Upper lobe of right lung (tissue), 1 donor: ENCODE measurements at places on chromosomes 16 and 17. TPM values are rescaled to one million over a fixed set of nuclear protein-coding genes. Genes with fewer than 3 reads are reported as not detected.

GRCh38 chr17:9213303-9213640 lies 192.0 kb downstream of the NTN1 start:
- no peaks in the 10 kb centered on the region for H3K36me3 ChIP-seq
- no peaks in the 10 kb centered on the region for H3K4me1 ChIP-seq
- DNase-seq = no peak

The PLXDC1 gene
- 14.4 TPM for total RNA-seq

GRCh38 chr17:11682646-11683045 lies 84.4 kb downstream of the DNAH9 start:
- no peaks in the 10 kb centered on the region for H3K4me1 ChIP-seq
- H3K27ac ChIP-seq = no peak overlapping the region
- no peaks in the 10 kb centered on the region for H3K36me3 ChIP-seq
- H3K4me3 ChIP-seq = no peak overlapping the region
- no peak for DNase-seq
- no peaks in the 10 kb centered on the region for H3K27me3 ChIP-seq

GRCh38 chr17:5630434-5630833 lies 46.1 kb upstream of the NLRP1 start:
- no peak overlapping the region for H3K27ac ChIP-seq
- no peaks in the 10 kb centered on the region for H3K4me1 ChIP-seq
- DNase-seq = no peak
- H3K4me3 ChIP-seq = no peak overlapping the region
- H3K36me3 ChIP-seq = no peaks in the 10 kb centered on the region
- peaks cover 10% of the 10 kb centered on the region for H3K27me3 ChIP-seq

The TRPV3 gene
- total RNA-seq = 0.26 TPM

The DPEP1 gene
- 3.0 TPM for total RNA-seq

GRCh38 chr17:73614256-73614655 lies 30.0 kb downstream of the SDK2 start:
- no peaks in the 10 kb centered on the region for H3K36me3 ChIP-seq
- H3K27me3 ChIP-seq = no peaks in the 10 kb centered on the region
- no peak for DNase-seq
- no peak overlapping the region for H3K4me3 ChIP-seq
- no peak overlapping the region for H3K27ac ChIP-seq

The TMEM204 gene
- 69.2 TPM for total RNA-seq

GRCh38 chr17:78798695-78799559 lies 16.9 kb upstream of the CYTH1 start:
- no peak overlapping the region for H3K27ac ChIP-seq
- H3K36me3 ChIP-seq = peaks cover 76% of the 10 kb centered on the region
- H3K27me3 ChIP-seq = no peaks in the 10 kb centered on the region
- no peak for DNase-seq

- H3K4me1 ChIP-seq = peaks cover 14% of the 10 kb centered on the region
- no peaks in the 10 kb centered on the region for H3K27me3 ChIP-seq
- no peak for DNase-seq
- H3K36me3 ChIP-seq = peaks cover 8% of the 10 kb centered on the region
Observed at GRCh38 chr16:67104061-67104460, 5.7 kb upstream of the PHAF1 start.

The PPP1R27 gene
- total RNA-seq = not detected

- no peak for DNase-seq
- H3K27me3 ChIP-seq = no peaks in the 10 kb centered on the region
- H3K4me3 ChIP-seq = no peak overlapping the region
- H3K27ac ChIP-seq = no peak overlapping the region
Observed at GRCh38 chr17:31807846-31808245, 51.2 kb downstream of the COPRS start.

DNA sequence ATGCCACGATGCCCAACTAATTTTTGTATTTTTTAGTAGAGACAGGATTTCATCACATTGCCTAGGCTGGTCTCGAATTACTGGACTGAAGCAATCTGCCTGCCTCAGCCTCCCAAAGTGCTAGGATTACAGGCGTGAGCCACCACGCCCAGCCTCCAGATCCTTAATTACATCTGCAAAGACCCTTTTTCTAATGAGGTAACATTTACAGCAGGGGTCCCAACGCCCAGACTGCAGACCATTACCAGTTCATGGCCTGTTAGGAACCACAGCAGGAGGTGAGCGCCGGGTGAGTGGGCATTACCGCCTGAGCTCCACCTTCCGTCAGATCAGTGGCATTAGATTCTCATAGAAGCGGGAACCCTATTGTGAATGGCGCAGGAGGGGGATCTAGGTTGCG lies 4.0 kb upstream of the RAB11FIP4 start:
- DNase-seq = no peak
- H3K27me3 ChIP-seq = peaks cover 30% of the 10 kb centered on the region
- H3K4me1 ChIP-seq = no peaks in the 10 kb centered on the region
- no peak overlapping the region for H3K27ac ChIP-seq
- H3K36me3 ChIP-seq = peaks cover 2% of the 10 kb centered on the region

- H3K27me3 ChIP-seq = no peaks in the 10 kb centered on the region
- no peak overlapping the region for H3K27ac ChIP-seq
- H3K36me3 ChIP-seq = no peaks in the 10 kb centered on the region
Observed at GRCh38 chr17:41263212-41263611, 2.0 kb upstream of the KRTAP9-6 start.

GRCh38 chr16:8623634-8624033 lies 2.1 kb downstream of the METTL22 start:
- H3K36me3 ChIP-seq = peaks cover 36% of the 10 kb centered on the region
- H3K4me3 ChIP-seq = no peak overlapping the region
- peaks cover 7% of the 10 kb centered on the region for H3K4me1 ChIP-seq
- no peak overlapping the region for H3K27ac ChIP-seq
- H3K27me3 ChIP-seq = no peaks in the 10 kb centered on the region

GRCh38 chr17:17096438-17097178 lies 54.4 kb downstream of the MPRIP start:
- H3K4me1 ChIP-seq = peaks cover 62% of the 10 kb centered on the region
- peaks cover 7% of the 10 kb centered on the region for H3K36me3 ChIP-seq
- H3K27me3 ChIP-seq = no peaks in the 10 kb centered on the region

- peaks cover 25% of the 10 kb centered on the region for H3K27me3 ChIP-seq
- no peak for DNase-seq
- H3K27ac ChIP-seq = no peak overlapping the region
- no peak overlapping the region for H3K4me3 ChIP-seq
Observed at GRCh38 chr17:50534222-50534978, 1.9 kb downstream of the EPN3 start.

DNA sequence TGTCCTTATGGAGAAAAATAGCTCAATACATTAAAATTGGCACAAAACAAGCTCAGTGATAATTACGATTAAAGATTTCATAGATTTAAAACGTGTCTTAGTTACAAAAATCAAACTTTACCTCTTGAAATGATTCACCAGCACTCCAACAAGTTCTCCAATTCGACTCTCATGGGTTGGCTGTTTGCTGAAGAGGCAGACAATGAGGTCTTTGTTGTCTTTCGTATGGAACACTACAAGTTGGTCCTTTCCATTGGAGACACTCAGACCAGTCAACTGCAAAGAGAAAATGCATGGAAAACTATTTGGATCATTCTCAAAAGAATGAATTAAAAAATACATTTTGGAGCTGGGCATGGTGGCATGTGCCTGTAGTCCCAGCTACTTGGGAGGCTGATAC lies 118.2 kb downstream of the CDK5R1 start:
- H3K36me3 ChIP-seq = no peaks in the 10 kb centered on the region
- no peaks in the 10 kb centered on the region for H3K4me1 ChIP-seq
- H3K27ac ChIP-seq = no peak overlapping the region
- no peaks in the 10 kb centered on the region for H3K27me3 ChIP-seq

GRCh38 chr16:86092586-86093480 lies 193.9 kb downstream of the IRF8 start:
- no peaks in the 10 kb centered on the region for H3K27me3 ChIP-seq
- no peaks in the 10 kb centered on the region for H3K4me1 ChIP-seq
- DNase-seq = peak; percentile 61
- no peak overlapping the region for H3K4me3 ChIP-seq
- no peaks in the 10 kb centered on the region for H3K36me3 ChIP-seq

GRCh38 chr16:57373117-57373947 lies 1.0 kb downstream of the CX3CL1 start:
- H3K27me3 ChIP-seq = no peaks in the 10 kb centered on the region
- no peaks in the 10 kb centered on the region for H3K36me3 ChIP-seq
- peak overlapping the region; percentile 67 for H3K27ac ChIP-seq
- peak overlapping the region; percentile 47 for H3K4me3 ChIP-seq
- H3K4me1 ChIP-seq = peaks cover 3% of the 10 kb centered on the region

The ABI3 gene
- total RNA-seq = 31.5 TPM

DNA sequence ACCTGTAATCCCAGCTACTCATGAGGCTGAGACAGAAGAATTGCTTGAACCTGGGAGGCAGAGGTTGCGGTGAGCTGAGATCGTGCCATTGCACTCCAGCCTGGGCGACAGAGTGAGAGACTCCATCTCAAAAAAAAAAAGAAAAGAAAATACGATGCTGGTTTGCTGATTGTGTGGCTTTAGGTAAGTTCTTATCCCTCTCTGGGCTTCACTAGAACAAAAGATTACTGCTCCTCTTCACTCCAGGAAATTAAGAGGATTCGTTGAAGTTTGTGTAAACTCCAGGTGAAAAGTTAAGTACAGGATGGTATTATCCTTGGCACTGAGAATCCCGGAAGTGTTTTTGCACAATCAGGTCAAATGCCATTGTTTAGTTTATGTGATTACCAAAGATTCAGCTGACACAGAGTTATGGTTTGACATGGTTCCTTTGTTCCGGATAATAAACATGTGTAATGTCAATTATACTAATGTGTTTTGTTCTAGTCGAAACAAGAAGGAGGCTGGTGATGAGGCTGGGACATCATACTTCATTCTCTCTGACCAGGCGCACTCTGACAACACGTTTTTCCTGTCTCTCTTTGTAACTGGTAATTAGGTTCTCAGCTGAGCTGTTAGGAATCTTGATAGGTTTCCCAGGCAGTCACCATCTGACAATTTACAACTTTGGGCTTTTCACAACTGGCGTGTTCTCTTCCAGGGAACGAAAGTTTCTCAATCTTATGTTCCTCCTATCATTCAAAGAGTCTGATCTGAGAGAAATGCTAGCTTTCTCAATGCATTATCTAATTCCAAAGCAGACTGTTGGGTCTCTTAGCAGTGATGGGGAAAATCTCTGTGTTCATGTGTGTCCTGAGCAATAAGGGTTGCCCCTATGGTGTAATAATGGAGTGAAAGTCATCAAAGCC lies 10.8 kb upstream of the TAOK1 start:
- H3K4me1 ChIP-seq = no peaks in the 10 kb centered on the region
- H3K36me3 ChIP-seq = no peaks in the 10 kb centered on the region
- no peak overlapping the region for H3K4me3 ChIP-seq
- no peak for DNase-seq

DNA sequence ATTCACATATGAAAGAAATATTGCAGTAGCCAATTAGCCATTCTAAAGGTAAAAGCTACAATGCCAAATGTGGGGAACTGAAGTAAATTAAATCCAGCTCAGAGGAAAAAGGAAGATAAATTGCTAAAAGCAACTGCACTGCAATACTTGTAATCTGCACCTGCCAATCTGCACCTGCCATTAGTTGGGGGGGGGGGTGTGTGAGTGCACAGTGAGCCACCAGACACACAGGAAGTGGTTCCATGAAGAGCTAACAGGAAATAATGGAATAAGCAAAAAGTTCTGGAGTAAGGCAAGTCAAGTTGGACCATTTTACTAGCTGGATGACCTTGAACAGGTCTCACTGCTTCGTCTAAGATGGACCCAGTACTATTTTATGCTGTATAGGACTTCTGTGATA lies 191.8 kb downstream of the PARN start:
- no peaks in the 10 kb centered on the region for H3K36me3 ChIP-seq
- H3K4me3 ChIP-seq = no peak overlapping the region
- H3K4me1 ChIP-seq = no peaks in the 10 kb centered on the region
- no peaks in the 10 kb centered on the region for H3K27me3 ChIP-seq
- no peak overlapping the region for H3K27ac ChIP-seq

GRCh38 chr17:81086789-81087551 lies 52.0 kb downstream of the BAIAP2 start:
- H3K27ac ChIP-seq = peak overlapping the region; percentile 24
- no peak overlapping the region for H3K4me3 ChIP-seq
- no peaks in the 10 kb centered on the region for H3K27me3 ChIP-seq
- no peak for DNase-seq
- peaks cover 46% of the 10 kb centered on the region for H3K4me1 ChIP-seq

The KIF2B gene
- total RNA-seq = not detected

- DNase-seq = peak; percentile 100
- peaks cover 31% of the 10 kb centered on the region for H3K4me1 ChIP-seq
- peak overlapping the region; percentile 64 for H3K4me3 ChIP-seq
- peak overlapping the region; percentile 66 for H3K27ac ChIP-seq
Observed at GRCh38 chr17:44006598-44007345, 2.4 kb downstream of the NAGS start.

The PGAP6 gene
- total RNA-seq = 65.2 TPM

DNA sequence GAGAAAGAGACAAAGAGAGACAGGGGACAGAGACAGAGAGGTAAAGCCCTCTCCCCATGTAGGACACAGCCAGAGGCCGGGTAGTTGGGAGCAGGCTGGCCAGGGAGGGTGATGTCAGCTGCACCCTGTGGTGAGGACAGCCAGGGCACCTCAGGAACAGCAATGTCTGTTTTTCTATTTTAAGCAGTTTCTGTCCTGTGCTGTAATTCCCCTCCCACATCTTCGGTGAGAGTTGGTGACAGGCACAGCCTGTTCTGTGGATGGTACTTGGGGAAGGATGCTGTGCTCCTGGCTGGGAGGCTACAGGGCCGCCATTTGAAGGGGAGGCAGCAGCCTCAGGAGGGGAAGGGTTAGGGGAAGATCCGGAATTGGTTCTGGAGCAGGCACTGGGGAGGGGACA lies 163.5 kb downstream of the SDK2 start:
- DNase-seq = no peak
- H3K4me1 ChIP-seq = no peaks in the 10 kb centered on the region
- H3K4me3 ChIP-seq = no peak overlapping the region
- peaks cover 4% of the 10 kb centered on the region for H3K27me3 ChIP-seq
- H3K27ac ChIP-seq = no peak overlapping the region

The ASGR1 gene
- 4.3 TPM for total RNA-seq

GRCh38 chr17:27620721-27621120 lies 10.3 kb upstream of the LGALS9 start:
- no peaks in the 10 kb centered on the region for H3K4me1 ChIP-seq
- no peak overlapping the region for H3K4me3 ChIP-seq
- no peak overlapping the region for H3K27ac ChIP-seq
- H3K27me3 ChIP-seq = no peaks in the 10 kb centered on the region
- H3K36me3 ChIP-seq = peaks cover 83% of the 10 kb centered on the region
- no peak for DNase-seq

GRCh38 chr16:75252946-75253911 lies 1.8 kb upstream of the BCAR1 start:
- peak overlapping the region; percentile 5 for H3K4me3 ChIP-seq
- no peaks in the 10 kb centered on the region for H3K27me3 ChIP-seq
- peaks cover 87% of the 10 kb centered on the region for H3K4me1 ChIP-seq
- DNase-seq = peak; percentile 63
- H3K36me3 ChIP-seq = no peaks in the 10 kb centered on the region

- H3K4me1 ChIP-seq = no peaks in the 10 kb centered on the region
- H3K27ac ChIP-seq = no peak overlapping the region
- no peak for DNase-seq
- no peaks in the 10 kb centered on the region for H3K36me3 ChIP-seq
Observed at GRCh38 chr16:5874899-5875298, 777.3 kb upstream of the EEF2KMT start.

The SEZ6 gene
- total RNA-seq = not detected

The SLFN14 gene
- not detected for total RNA-seq
